ENCODE measurements at places on chromosomes 1 and 21.
A peak's percentile ranks its signal among the peaks of the same experiment; 100 is the strongest.

DNA sequence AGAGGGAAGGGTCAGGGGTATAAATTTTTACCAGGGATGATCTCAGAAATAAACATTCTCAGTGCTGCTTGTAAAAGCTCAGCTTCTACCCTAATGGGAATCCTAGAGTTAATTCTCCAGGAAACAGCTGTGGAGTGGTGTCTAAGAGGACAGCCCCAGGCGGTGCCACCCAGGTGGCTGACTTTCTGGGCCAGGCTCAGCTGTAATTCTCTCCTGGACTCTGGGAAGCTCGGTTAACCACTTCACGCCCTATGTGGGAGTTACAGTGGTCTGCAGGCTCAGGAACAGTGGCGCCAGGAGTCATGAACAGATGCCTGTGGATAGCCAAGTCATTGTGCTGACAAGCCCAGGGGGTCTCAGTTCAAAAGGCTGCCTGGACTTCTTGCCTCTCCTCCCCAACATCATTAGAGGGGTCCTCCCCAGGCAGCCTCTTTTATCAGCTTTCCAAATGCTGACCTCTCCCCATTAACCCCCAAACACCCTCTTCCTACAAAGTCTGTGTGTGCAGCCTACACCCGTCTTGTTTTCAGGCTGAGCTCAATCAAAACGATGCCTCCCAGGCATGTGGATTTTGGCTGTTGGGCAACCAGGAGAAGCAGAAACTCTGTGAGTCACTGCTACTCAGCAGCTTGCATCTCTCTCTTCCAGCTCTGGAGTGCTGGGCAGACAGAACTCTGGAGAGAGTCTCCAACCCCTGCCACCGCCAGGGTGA lies 1.2 kb downstream of the HHIPL2 start:
- DNase-seq = no peak

GRCh38 chr1:234309598-234310459 lies 63.4 kb upstream of the COA6 start:
- DNase-seq = peak; percentile 82

DNA sequence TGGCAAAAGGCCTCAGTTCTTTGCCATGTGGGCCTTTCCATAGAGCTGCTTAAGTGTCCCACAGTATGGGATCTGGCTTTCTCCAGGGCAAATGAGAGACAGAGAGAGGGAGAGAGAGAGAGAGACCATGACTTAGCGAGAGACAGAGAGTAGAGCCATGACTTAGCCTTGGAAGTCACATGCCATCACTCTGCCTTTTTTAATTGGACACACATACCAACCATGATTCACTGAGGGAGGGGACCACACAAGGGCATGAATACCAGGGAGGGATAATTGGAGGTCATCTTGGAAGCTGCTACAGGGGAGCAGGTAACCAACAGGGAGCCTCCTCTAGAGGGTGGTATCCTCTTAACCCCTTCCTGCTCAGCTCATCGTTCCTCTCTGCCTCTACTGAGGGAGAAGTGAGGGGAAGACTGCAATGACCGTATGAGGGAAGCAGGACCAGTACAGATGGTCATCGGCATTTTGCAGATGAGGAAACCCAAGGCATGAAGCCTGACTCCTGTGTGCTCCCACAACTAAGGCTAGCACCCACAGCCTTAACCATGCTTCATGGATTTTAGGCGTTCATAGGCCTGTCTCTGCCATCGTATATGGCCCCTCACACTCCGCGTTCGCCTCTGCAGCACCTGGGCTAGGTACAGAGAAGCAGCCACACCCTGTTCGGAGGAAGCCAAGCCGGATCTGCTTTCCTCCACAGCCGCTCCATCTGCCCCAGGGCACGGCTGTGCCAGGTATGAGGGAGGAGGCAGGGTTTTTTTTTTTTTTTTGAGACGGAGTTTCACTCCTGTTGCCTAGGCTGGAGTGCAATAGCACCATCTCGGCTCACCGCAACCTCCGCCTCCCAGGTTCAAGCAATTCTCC lies 38.6 kb downstream of the MEF2D start:
- no peak for DNase-seq

GRCh38 chr1:171794085-171794484 lies 12.6 kb downstream of the METTL13 start:
- no peak for DNase-seq

- peak; percentile 5 for DNase-seq
Observed at GRCh38 chr1:8016210-8016894, 9.8 kb downstream of the ERRFI1 start.

- DNase-seq = no peak
Observed at GRCh38 chr1:214111796-214112195, 124.0 kb downstream of the PROX1 start.

GRCh38 chr1:75993661-75994060 lies 61.5 kb upstream of the ASB17 start:
- no peak for DNase-seq

DNA sequence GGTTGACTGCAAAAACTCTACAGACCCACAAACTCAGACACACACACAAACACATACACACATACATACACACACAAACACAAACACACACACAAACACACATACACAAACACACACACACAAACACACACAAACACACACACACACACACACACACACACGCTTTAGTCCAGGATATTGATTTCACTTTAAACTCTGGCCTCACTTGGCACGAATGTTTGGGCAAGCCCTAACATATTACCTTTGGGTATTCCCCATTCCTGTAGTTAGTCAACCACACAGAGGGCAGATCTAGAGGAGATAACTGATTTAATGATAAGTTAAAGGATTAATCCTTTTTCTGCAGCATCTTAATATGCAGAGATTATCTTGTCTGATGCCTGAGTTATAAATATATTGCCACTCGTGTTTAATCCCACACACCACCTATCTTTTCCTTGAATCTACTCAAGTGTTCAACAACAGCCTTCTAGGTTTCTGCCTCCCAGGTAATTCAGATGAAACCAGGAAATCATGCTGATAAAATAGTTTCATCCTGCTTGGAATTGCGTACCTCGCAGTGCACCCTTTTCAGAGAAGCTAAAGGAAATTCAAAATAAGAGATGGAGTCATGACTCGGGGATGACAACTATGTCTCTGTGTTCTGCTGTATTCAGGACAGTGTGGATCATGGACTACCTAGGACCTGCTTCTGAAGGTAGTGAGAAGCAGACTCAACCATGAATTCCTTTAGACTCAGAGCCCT lies 14.5 kb upstream of the RUNX1 start:
- DNase-seq = no peak

DNA sequence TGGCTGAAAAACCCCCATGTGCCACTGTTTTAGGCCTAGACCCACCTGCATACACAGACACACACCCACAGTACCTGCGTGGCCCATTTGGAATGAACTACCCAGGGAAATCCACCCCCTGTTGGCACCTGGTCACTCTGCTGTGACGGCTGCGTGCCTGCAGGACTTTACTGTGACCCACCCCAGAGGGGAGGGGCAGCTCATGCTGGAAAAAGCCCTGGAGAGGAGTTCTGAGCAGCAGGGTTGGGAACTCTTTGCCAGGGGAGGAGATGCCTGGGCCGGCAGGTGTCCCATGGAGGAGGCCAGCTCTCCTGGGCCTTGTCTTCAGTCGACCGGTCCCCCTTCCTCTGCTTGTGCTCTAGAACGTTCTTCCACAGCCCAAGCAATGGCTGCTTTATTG lies 87.3 kb upstream of the CSF3R start:
- no peak for DNase-seq

DNA sequence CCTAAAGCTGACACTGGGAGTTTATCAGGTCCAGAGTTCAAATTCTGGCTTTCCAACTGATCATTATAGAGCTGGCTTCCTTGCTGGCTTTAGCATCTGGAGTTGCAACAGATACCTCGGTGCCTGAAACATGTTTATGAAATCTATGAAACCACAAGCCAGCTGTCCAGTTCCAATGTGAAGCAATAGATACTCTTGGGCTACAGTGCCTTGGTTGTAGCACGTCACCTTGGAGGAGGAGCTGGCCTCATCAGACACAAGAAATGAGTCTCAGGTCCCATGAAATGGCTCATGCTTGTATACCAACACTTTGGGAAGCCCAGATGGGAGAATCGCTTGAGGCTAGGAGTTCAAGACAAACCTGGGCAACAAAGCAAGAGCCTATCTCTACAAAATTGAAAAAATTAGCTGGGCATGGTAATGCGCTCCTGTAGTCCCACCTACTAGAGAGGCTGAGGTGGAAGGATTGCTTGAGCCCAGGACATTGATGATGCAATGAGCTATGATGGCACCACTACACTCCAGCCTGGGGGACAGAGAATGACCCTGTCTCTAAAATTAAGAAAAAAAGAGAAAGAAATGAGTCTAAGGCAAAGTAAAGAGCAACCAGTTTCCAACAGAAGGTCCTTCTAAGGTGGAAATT lies 132.5 kb upstream of the ZNF648 start:
- peak; percentile 53 for DNase-seq

- DNase-seq = peak; percentile 94
Observed at GRCh38 chr21:42414928-42415769, 11.4 kb downstream of the UBASH3A start.

DNA sequence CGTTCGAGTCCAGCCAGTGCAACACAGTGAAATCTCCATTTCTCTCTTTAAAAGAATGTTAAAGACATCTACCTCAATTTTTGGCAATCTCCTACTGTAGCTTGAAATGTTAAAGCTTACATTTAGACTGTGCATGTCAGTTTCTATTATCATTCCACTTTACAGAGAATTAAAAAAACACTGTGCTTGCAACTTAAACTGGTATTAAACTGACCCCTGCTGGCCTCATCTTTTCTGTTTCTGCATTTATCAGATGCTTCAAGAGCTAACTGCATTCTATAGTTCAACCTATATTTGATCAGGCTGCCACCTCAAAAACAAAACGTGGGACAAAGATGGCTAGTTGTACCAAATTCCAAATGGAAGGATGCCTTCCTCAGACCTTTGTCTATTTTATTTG lies 226.5 kb downstream of the SMYD3 start:
- peak; percentile 18 for DNase-seq

DNA sequence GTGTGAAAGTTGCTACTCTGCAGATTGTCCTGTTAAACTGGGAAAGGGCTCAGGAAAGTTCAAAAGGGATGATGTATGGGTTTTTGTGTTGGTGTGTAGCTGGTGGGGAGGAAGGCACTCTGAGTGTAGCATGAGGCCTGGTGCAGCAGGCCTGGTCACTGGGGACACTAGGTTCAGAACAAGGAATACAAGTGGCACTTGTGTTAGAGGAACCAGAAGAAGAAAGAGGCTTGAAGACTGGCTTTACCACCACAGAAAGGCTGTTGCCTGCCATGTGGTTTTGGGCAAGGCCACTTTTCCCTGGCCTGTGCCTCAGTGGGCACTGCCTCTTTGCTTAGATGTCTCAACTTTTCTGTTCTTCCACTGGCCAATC lies 122.8 kb downstream of the NOS1AP start:
- DNase-seq = no peak

DNA sequence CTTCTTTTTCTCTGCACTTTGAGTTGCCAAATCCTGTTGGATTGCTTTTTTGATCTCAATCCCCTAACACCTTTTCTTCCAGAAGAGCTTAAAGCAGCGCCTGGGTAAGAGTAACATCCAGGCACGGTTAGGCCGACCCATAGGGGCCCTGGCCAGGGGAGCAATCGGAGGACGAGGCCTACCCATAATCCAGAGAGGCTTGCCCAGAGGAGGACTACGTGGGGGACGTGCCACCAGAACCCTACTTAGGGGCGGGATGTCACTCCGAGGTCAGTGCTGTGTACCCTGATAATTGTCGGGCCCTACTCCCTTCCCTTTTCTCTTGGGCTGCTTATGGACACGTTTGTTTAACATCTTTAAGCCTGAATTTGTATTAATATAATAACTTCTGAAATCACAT lies 8.3 kb downstream of the CHTOP start:
- DNase-seq = no peak

- no peak for DNase-seq
Observed at GRCh38 chr1:100335436-100335835, 16.9 kb upstream of the CDC14A start.

- DNase-seq = no peak
Observed at GRCh38 chr1:66266350-66266749, 267.6 kb upstream of the SGIP1 start.

DNA sequence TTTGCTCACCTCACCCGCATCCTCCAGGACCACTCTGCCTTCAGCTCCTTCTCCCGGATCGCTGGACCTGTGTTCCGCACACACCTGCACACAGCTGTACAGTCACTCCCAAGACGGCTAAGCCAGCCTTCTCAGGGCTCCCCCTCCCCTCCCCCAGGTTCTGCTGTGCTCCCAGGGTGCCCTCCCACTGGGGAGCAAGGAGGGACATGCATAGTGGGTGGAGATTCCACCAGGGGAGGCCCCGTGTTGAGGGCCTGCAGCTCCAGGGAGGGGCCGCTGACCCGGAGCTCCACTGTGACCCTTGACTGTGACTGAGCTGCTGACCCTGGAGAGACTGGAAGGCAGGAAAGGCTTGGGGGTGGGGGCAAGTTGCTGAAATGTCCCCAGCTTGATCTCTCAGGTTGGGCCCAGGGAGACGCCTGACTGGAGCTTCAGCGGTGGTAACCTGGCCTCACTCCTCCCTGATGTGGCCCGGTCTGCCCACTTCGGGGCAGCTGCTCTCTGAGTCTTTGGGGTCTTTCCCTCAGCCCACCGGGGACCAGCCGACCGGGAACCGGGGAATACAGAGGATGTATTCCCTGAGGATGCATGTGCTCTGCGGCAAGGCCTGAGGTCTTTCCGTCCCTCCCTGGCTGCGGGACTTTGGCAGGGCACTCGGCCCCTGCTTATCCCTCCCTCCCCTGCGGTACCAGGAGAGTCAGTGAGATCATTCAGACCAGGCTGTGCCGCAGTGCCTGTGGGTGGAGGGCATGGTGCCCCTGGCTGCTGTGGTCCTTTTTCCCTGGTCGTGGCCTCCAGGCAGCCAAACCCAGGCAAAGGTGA lies 28.6 kb upstream of the PLCH2 start:
- no peak for DNase-seq

- peak; percentile 95 for DNase-seq
Observed at GRCh38 chr1:51234721-51235425, 1.2 kb upstream of the RNF11 start.

DNA sequence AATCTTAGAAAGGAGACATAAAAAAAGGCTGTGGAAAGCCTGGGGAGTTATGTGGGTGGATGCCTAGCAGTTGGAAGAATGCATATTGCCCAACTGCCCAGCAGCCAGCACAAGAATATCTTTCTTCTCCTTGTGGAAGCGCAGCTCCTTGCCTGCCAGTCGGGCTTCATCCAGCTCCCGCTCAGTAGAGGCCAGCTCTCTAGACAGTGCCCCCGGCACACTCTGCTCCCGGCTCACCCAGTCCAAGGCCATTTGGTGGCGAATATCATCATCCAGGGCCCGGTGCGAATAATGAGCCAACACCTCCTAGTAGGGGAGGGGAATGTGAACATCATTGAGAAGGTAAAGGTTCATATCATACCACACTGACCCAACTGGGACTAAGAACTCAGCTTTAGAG lies 9.0 kb upstream of the RBM8A start:
- DNase-seq = no peak

DNA sequence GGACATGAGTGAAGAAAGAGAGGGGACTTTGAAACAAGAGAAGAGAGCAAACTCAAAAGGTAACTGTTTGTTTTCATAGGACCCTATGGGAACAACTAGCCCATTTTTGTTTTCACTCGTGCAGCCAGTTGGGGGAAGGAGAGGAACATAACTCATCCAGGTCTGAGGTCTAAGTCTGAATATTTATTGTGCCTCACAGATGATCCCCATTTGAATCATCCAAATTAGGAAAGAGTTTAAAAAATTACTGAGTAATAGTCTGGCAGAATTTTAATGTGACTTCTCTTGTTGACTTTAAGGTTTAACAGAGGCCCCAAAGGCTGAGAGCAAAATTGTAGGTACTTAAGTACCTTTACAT lies 10.4 kb upstream of the TSPAN2 start:
- no peak for DNase-seq

- DNase-seq = no peak
Observed at GRCh38 chr21:32413697-32414578, 1.4 kb downstream of the EVA1C start.

- DNase-seq = no peak
Observed at GRCh38 chr21:45431781-45432572, 27.0 kb downstream of the COL18A1 start.

All from GM12865 (cell line).